ENCODE measurements at places on chromosomes 3 and 15. TPM values are rescaled to one million over a fixed set of nuclear protein-coding genes. Genes with fewer than 3 reads are reported as not detected.

HES1 gene
- 152 TPM for polyA plus RNA-seq

BCHE gene
- polyA plus RNA-seq: not detected

CNTN3 gene
- 3.3 TPM for polyA plus RNA-seq

LHFPL4 gene
- 0.91 TPM for polyA plus RNA-seq

NME9 gene
- 0.65 TPM for polyA plus RNA-seq

GRCh38 chr3:159882790-159883779, 105.5 kb upstream of the IL12A start:
- DNase-seq: peak; percentile 58
- H3K36me3 ChIP-seq: peaks cover 13% of the 10 kb centered on the region
- no peaks in the 10 kb centered on the region for H3K27me3 ChIP-seq

- H3K27me3 ChIP-seq: no peaks in the 10 kb centered on the region
- H3K4me1 ChIP-seq: 0 out of 2 replicates have a peak, but pooled peaks cover 7% of the 10 kb centered on the region
- no peak overlapping the region for H3K4me3 ChIP-seq
- H3K27ac ChIP-seq: no peak overlapping the region
- DNase-seq: no peak
- no peaks in the 10 kb centered on the region for H3K36me3 ChIP-seq
Observed at GRCh38 chr15:22968366-22968765, 11.8 kb downstream of the CYFIP1 start.

- no peak overlapping the region for H3K27ac ChIP-seq
- H3K4me3 ChIP-seq: no peak overlapping the region
- H3K27me3 ChIP-seq: no peaks in the 10 kb centered on the region
- H3K4me1 ChIP-seq: peaks cover 21% of the 10 kb centered on the region
- DNase-seq: no peak
- no peaks in the 10 kb centered on the region for H3K36me3 ChIP-seq
Observed at GRCh38 chr15:39267685-39268084, 313.2 kb upstream of the THBS1 start.

GRCh38 chr3:24487325-24488262, 7.1 kb downstream of the THRB start:
- H3K27ac ChIP-seq: no peak overlapping the region
- no peaks in the 10 kb centered on the region for H3K36me3 ChIP-seq

DNA sequence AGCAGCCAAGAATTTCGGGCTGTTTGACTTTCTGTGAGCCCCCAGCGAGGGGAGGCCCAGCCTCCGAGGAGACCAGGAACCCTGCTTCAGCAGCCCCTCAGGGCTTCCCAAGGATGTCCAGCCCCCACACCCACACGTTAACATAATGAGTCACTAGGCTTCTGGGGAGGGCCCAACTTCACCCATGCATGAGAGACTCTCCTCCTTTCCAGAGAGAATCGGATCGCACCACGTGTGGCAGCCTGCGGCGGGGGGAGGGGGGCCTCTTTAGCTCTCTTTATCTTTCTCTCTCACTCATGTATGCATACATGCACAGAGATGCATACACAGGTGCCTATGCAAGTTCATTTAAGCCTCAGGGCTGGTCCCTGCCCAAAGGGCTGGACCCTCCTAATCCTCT, 3.1 kb upstream of the AP2M1 start:
- peaks cover 23% of the 10 kb centered on the region for H3K36me3 ChIP-seq
- no peak overlapping the region for H3K4me3 ChIP-seq
- no peak overlapping the region for H3K27ac ChIP-seq
- no peak for DNase-seq

GRCh38 chr15:65896236-65896635, 26.9 kb downstream of the RAB11A start:
- H3K27me3 ChIP-seq: no peaks in the 10 kb centered on the region
- no peak for DNase-seq
- no peak overlapping the region for H3K27ac ChIP-seq
